C1 segment of cervical spinal cord (tissue), 14 donors: ENCODE measurements at places on chromosomes 7 and 10.

GRCh38 chr10:97065686-97066660, 119.8 kb downstream of the SLIT1 start:
- DNase-seq = no peak

DNA sequence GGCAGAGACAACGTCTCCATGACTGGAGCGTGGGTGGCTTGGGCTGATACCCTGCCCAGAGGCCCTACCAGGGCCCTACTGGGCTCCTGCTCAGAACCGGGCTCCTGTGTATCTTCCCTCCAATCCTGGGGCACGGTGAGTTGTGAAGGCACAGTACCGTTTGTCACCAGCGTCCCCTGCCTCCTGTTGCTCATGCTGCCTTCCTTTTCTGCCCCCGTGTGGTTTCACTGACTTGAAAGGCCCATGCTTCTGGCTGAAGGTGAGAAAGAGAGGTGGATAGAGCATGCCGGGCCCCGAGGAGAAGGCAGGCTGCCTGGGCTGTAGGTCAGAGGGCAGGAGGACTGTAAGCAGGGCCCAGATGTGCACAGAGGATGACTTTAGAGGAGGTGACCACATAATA, 9.1 kb upstream of the DMBT1 start:
- no peak for DNase-seq

DNA sequence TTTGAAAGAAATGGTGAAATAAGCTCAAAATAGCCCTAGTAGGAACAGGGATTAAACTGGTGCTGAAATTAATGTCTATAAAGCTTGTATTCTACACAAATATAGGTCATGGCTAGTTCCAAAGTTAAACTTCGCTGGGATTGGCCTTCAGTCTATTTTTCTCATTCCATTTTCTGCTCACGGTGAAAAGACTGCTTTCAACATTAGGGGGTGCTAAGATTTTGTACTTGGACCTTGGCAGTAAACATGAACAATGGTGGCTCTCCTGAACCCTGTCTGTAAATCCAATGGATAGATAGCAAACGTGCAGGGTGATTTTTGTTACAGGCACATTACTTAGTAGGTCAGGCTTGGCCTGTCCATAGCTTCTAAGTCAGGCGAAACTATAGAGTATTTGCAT, 36.0 kb upstream of the RSU1 start:
- DNase-seq = no peak

DNA sequence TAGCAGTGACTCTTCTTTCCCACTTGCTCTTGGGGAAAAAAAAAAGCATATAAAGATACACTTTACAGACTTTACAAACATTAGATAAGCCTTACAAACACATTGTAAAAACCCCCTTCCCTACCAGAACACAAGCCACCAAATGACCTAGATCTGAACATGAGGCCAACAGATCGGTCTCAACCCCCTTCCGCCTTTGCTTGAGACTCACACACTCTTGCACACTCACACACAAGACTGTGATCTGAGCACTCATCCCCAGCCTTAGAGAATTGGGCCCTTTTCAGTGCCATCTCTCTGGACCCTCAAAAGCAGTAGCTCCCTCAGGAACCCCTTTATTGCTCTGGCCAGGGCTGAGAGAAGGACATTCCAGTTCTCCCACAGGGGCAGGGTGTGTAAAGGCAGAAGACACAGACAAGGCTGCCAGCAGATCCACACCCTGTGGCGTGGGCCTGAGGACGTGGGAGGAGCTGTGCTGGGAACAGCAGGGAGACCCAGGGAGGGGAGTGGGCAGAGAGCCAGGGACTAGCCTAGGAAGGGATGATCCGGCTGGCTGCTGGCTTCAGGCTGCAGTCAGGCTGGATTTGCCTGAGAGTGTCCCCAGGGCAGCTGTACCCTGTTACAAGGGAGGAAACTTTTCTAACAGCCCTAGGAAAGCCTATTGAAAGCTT, 206.7 kb downstream of the KIAA1217 start:
- DNase-seq = peak; percentile 5

DNA sequence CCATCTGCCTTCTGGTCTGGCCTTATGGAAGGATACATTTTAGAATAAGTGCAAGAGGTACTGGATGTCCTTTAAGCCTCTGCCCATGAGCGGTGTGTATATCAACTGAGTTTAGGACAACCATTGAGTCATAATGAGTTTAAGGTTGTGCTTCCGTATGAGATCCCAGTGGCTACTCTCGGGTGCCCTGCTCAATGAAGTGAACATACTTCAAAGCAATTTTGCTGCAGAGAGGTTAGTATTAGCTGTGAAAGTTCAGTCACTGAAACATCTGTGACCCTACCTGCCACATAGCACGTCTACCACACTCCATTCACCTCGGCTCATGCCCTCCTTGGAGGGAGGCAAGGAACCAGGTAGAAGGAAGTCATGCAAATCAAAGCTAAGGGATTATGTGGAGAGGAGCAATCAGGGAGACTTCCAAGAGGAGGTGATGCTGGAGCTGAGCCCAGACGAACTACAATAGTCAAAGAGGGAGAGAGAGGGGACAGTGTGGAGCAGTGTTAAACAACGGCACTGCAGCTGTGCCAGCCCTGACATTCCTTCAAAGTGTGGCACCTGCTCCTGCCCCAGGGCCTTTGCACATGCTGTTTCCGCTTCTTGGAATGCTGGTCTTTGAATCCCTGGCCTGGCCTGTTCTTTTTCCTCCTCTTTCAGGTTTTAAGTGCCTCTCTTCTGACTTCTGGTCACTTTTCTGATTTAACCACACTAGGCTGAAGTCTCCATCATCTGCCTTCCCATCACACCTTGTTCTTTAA, 25.4 kb downstream of the BTBD16 start:
- no peak for DNase-seq

DNA sequence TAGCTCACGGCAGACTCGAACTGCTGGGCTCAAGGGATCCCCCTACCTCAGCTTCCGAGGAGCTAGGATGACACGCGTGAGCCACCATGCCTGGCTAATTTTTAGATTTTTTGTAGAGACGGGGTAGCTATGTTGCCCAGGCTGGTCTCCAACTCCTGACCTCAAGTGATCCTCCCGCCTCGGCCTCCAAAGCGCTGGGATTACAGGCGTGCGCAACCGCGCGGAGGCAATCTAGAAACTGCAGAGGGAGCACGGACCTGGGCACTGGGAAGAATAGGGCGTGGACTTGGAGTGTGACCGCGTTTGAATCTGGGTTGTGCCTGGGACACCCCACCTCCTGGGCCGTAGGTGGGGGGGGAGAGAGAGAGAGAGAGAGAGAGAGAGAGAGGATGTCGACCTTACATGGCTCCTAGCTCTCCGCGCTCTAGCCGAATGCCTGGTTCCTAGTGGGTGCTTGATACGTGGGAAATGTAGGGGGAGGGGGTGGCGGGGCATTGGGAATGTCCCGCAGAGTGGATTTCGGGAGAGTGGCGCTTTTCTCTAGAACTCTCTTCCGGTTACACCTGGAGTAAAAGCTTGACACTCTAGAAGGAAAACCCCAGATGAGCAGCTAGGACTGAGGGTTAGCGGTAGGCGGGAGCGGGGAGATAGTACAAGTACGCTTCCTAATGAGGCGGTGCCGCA, 1.2 kb upstream of the MAP3K8 start:
- DNase-seq = no peak

- no peak for DNase-seq
These were observed 291.4 kb downstream of the SFMBT2 start for GRCh38 chr10:7119325-7120015.

- no peak for DNase-seq
These were observed 38.2 kb downstream of the STK32C start for GRCh38 chr10:132269266-132270230.

GRCh38 chr7:78542541-78542940, 744.0 kb downstream of the PHTF2 start:
- DNase-seq = no peak

DNA sequence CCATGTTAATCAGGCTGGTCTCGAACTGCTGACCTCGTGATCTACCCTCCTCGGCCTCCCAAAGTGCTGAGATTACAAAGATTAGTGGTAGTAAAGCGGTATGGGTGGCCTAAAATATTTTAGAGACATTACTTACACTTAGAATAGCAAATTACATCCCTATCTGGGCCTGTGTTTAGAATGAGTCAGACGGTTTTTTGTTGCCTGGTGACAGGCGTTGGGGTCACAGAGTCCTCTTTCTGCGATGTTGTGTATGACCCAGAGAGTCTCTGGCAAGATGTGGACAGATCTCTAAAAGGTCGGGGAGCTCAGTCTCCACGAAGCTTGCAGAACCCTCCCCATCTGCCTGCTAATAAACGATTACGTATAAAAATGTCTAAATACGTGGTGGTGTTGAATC, 39.6 kb upstream of the PRKCQ start:
- no peak for DNase-seq

DNA sequence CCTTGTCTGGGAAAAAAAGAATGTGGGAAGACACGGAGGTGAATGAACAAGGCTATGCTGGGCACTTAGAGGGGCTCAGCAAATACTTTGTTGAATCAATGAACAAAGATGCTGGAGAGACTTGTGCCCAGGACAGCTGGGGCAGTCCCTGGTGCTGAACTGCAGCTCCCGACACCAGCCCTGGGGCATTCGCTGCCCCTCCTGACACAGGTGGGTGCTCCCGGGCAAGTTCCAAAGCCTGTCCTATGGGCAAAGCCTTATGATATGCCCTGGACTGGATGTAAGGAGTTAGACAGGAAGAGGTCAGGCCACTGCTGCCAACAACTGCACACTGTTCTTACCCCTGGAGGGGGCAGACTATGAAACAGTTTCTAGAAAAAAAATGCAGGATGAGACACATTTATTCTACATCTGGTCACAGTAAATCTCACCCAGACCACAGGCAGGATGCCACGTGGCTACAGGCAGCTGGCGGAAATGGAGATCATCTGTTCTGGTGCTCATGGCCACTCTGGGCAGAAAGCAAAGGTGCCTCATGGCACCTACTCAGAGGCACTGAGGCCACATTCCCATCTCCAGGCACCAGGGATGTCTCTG, 21.9 kb upstream of the FRAT2 start:
- DNase-seq = no peak

GRCh38 chr10:49282879-49283341, 16.1 kb upstream of the C10orf71 start:
- DNase-seq = no peak

GRCh38 chr10:97298223-97298571, 5.8 kb upstream of the ARHGAP19 start:
- DNase-seq = no peak

DNA sequence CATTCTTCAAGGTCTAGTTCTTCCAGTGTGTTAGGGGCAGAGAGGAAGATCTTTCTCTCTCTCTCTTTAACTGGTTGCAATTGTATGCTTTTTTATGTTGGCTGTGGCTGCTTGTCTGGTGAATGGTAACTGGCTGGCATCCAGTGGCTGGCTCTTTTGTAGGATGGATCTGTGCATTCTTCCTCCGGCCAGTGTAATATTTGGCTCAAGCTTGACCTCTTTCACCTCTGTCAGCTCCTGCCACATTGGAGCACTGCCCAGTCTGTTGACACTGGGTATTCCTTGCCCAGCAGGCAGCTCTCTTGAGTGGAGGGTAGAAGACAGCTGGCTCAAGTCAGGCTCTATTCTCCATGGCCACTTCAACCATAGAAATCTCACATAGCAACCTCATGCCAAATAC, 528.3 kb downstream of the PHTF2 start:
- peak; percentile 6 for DNase-seq

- DNase-seq = no peak
These were observed 234.4 kb downstream of the TEX36 start for GRCh38 chr10:125448596-125448995.

DNA sequence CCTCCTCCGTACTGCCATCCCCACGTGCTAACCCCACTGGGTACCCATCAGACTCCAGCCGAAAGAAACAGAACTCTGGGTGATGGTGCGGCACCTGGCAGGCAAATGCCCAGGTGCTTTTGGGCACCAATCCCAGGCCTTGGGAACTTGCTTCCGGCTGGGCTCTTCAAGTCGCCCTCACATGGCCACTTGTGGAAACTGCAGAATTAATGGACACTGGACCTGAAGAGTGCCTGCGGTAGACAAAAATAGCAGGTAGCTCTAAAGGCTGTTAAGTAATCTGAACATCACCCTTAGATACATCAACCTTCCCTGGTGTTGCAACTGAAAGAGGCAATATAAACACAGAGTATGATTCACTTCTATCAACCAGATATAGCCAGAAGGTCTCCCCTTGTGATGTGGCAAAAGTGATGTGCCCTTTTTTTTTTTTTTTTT, 644.4 kb downstream of the GRM8 start:
- DNase-seq = no peak

- DNase-seq = no peak
These were observed 868 bp downstream of the RFC2 start for GRCh38 chr7:74253331-74253730.

DNA sequence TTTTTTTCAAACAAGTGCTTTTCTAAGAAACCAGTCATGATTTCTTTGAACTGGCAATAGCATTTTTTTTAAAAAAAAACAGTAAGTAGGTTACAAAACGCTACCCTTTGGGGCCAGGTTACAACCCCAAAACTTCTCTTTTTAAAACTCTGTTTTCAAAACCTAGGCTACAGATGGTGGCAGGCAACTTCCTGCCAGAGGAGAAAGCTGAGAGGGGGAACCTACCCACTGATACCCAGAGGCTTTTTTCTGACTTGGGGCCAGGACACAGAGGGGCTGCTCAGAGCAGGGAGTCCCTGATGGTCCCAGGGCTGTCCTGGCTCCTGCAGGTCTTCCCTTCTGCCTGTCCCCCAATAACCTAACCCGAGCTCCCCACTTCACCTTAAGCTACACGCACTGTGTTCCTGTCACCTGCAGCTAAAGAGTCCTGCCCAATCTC, 6.9 kb downstream of the STN1 start:
- DNase-seq = no peak

DNA sequence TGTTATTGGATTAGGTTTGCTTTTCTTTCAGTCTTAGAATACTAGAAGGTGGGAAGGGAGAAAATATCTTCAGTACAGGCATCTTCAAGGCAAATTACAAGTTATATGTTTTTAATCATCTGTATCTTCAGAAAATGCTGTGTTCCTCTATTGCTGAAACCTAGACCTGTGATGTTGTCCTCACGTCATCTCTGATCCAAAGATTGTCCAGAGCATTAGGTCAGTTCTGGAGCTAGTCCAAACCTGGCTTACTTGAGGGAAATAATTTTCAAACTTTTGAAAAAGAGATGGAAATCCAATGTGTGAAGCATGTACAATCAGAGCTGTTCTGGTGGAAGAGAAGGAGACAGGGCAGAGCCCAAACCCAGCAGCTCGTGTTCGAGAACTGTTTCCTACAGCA, 217.3 kb downstream of the ZEB1 start:
- no peak for DNase-seq

- no peak for DNase-seq
These were observed 34.2 kb upstream of the LAMB1 start for GRCh38 chr7:108037140-108037539.

GRCh38 chr7:69358163-69358821, 240.0 kb upstream of the AUTS2 start:
- DNase-seq = no peak
